ENCODE measurements at places on chromosomes 11 and 22. TPM values are rescaled to one million over a fixed set of nuclear protein-coding genes. Genes with fewer than 3 reads are reported as not detected.

TM7SF2 gene
- total RNA-seq = 14.4 TPM

- H3K4me1 ChIP-seq = no peaks in the 10 kb centered on the region
- no peak for DNase-seq
- H3K4me3 ChIP-seq = no peak overlapping the region
- peaks cover 10% of the 10 kb centered on the region for H3K27me3 ChIP-seq
These were observed 120.8 kb upstream of the CHORDC1 start for GRCh38 chr11:90343673-90344072.

- H3K27ac ChIP-seq = no peak overlapping the region
- H3K4me1 ChIP-seq = no peaks in the 10 kb centered on the region
- no peak for DNase-seq
- H3K27me3 ChIP-seq = peaks cover 2% of the 10 kb centered on the region
These were observed 15.2 kb downstream of the IGSF9B start for GRCh38 chr11:133941546-133941945.

DNA sequence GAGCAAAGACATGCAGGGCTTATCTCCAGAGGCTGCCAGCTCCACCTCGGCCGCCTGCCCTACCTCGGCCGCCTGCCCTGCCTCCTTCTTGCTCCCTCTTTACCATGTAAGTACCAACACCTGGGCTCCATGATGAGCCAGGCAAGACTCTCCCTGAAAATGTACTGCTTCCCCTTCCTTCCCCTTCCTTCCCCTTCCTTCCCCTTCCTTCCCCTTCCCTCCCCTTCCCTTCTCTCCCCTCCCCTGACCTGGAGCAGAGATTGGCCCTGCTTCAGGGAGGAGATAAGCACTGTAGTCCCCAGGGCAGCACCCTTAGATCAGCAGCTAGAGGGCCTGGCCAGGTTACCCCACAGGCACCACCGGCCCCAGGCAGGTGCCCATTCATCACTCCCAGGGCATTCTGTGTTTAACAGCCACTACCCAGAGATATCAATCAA, 25.4 kb upstream of the ADORA2A start:
- peak overlapping the region; percentile 95 for H3K27ac ChIP-seq
- no peak overlapping the region for H3K4me3 ChIP-seq
- no peaks in the 10 kb centered on the region for H3K27me3 ChIP-seq

- peaks cover 49% of the 10 kb centered on the region for H3K4me1 ChIP-seq
- H3K36me3 ChIP-seq = peaks cover 1% of the 10 kb centered on the region
- no peak for DNase-seq
- no peaks in the 10 kb centered on the region for H3K27me3 ChIP-seq
- H3K27ac ChIP-seq = peak overlapping the region; percentile 75
These were observed 42.5 kb downstream of the ATG16L2 start for GRCh38 chr11:72856551-72857345.

DNA sequence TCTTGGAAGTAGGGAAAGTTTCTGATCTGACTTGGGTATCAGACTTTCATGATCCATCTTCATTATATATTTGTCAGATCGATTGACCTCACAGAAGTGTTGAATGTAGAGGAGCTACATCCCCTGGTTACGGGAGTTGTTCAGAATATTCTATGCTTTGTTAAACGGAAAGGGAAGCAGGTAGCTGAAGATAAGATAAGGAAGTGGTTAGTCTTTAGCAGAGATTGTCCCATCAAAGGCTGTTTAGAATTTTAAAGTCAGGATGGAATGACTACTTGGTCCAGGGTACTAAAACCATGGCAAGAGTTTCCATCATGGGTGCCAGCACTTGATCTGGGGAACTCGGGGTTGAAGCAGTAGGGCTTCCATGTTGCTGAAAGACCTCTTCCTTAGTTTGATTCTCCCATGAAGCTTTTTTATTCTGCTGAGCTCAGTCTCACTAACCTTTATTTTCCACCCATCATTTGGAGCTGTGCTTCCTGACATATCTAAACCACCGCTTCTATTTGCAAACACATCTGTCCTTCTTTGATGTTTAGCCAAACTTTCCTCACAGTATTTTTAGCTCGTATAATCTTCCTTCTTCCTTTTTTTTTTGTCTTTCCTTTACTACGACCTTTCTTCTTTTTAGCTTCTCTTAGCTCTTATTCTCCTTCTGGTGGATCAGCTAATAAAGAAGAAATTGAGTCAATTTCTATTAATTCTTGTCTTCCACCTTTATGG, 4.0 kb upstream of the C22orf31 start:
- H3K27ac ChIP-seq = no peak overlapping the region
- H3K4me1 ChIP-seq = no peaks in the 10 kb centered on the region
- DNase-seq = no peak
- H3K27me3 ChIP-seq = peaks cover 10% of the 10 kb centered on the region
- no peaks in the 10 kb centered on the region for H3K36me3 ChIP-seq
